ENCODE measurements at places on chromosomes 7 and 10. TPM values are rescaled to one million over a fixed set of nuclear protein-coding genes. Genes with fewer than 3 reads are reported as not detected.
A peak's percentile ranks its signal among the peaks of the same experiment; 100 is the strongest.

DNA sequence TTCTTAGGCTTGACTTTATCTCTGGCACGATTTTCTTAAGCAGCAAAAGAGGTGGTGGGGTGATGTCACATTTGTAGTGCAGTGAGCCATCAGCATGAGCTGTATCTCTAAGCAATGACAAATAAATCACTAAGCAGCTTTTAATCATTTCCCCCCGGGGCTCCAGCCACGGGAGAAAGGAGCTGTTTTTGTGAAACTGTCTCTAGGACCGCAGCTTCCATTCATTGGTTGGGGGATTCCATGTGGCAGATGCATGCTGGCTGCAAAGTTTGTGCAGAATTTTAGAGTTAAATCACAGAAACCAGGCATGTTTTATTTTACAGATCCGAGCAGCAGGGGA lies 464 bp downstream of the KIAA1217 start:
- peak overlapping the region; percentile 55 for H3K4me3 ChIP-seq
- H3K36me3 ChIP-seq, result no peaks in the 10 kb centered on the region
- H3K27me3 ChIP-seq, result peaks cover 44% of the 10 kb centered on the region
- H3K4me1 ChIP-seq, result peaks cover 24% of the 10 kb centered on the region
- no peak for DNase-seq

GRCh38 chr7:105723572-105723971 lies 142.3 kb upstream of the EFCAB10 start:
- no peak overlapping the region for H3K27ac ChIP-seq
- no peak overlapping the region for H3K4me3 ChIP-seq
- H3K4me1 ChIP-seq, result peaks cover 1% of the 10 kb centered on the region
- H3K36me3 ChIP-seq, result no peaks in the 10 kb centered on the region

Gene TDRD1
- 0.11 TPM for total RNA-seq

DNA sequence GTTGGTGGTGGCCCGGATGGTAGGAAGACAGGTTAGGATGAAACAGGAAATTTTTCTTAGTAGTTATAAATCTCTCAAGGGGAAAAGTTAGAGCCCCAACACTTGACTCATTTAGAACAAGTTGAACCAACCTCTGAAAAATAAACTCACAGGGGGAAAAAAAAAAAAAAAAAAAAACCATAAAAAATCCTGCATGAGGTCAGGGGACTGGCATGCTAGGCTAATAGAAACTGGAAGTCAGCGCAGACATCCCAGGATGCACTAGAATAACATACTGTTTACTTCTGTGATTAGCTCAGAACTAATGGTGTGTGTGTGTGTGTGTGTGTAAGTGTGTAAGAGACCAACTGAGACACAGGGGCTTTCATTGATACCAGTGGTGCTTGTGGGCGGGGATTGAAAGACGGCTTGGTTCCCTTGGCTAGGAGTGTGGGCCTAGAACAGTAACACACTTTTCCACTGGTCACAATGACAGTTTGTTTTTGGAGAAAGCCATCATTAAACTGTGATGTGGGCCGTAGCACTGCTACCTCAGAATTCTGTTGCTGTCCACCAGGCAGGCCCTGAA lies 491.6 kb upstream of the GALNT17 start:
- H3K36me3 ChIP-seq, result no peaks in the 10 kb centered on the region
- H3K4me1 ChIP-seq, result no peaks in the 10 kb centered on the region
- no peak for DNase-seq
- H3K27ac ChIP-seq, result no peak overlapping the region
- peaks cover 2% of the 10 kb centered on the region for H3K27me3 ChIP-seq
- no peak overlapping the region for H3K4me3 ChIP-seq

GRCh38 chr10:7969623-7970022 lies 84.9 kb upstream of the GATA3 start:
- peak overlapping the region; percentile 18 for H3K27ac ChIP-seq
- peaks cover 23% of the 10 kb centered on the region for H3K36me3 ChIP-seq
- DNase-seq, result no peak
- no peaks in the 10 kb centered on the region for H3K27me3 ChIP-seq
- H3K4me1 ChIP-seq, result peaks cover 10% of the 10 kb centered on the region

Gene FRG2B
- total RNA-seq, result not detected

Gene ADAMTS14
- total RNA-seq, result 0.39 TPM

GRCh38 chr7:159091480-159092475 lies 52.9 kb downstream of the VIPR2 start:
- no peaks in the 10 kb centered on the region for H3K27me3 ChIP-seq
- no peak overlapping the region for H3K27ac ChIP-seq

GRCh38 chr7:36506130-36506798 lies 116.6 kb downstream of the ANLN start:
- H3K4me3 ChIP-seq, result no peak overlapping the region
- no peak overlapping the region for H3K27ac ChIP-seq
- DNase-seq, result no peak
- no peaks in the 10 kb centered on the region for H3K36me3 ChIP-seq
- H3K27me3 ChIP-seq, result no peaks in the 10 kb centered on the region

DNA sequence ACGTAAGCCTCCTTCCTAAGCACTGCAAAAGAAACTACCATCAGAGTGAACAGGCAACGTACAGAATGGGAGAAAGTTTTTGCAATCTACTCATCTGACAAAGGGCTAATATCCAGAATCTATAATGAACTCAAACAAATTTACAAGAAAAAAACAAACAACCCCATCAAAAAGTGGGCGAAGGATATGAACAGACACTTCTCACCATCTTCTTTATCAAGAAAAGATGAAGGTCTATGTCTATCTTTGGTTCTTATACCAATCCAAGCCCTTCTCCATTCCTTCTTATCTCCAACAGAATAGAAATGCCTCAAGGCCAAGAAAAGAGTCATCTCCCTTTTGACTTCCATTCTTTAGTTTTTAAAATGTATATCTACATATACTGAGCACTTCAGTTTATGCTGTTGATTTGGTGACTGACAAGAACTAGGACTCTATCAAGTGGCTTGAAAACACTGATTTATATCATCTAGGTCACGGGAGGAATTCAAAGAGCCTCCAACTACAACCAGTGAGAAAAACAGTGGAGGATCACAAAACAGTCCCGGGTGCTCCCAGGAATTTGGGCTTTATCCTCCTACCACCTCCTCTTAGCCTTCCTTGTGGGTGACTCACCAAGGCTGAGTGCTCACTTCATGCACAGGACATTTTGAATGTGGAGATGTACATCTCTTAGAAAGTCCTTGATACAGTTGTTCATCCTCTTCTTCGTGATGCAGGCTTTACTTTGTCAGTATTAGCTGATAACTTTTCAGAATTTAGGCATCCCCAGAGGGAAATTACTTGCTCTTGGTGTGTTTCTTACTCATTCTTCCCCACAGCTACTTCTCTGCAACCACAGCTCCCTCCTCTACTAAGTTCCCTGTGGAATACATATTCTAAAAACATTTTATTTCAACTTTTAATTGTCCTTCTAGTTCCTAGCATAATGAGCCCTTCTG lies 15.4 kb downstream of the TAS2R41 start:
- no peak overlapping the region for H3K27ac ChIP-seq
- no peaks in the 10 kb centered on the region for H3K27me3 ChIP-seq
- no peak for DNase-seq
- no peaks in the 10 kb centered on the region for H3K36me3 ChIP-seq

Gene CALML3
- total RNA-seq, result not detected

DNA sequence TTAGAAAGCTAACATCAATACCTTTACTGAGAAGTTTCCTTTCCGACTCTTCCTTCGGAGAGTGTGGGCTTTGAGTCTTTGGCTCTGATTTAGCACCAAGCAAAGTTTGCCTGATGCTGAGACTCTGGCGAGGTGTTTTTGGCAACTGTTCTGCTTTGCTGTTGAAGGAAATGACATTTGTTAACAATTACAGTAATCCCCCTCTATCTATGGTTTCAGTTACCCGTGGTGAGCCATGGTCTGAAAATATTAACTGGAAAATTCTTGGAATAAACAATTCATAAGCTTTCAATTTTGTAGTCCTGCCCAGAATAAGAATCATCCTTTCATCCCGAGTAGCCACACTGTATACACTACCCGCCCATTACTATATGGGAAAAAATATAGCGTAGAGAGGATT lies 126.3 kb downstream of the ARHGAP21 start:
- H3K4me3 ChIP-seq, result no peak overlapping the region
- no peak overlapping the region for H3K27ac ChIP-seq
- no peak for DNase-seq
- peaks cover 15% of the 10 kb centered on the region for H3K4me1 ChIP-seq

DNA sequence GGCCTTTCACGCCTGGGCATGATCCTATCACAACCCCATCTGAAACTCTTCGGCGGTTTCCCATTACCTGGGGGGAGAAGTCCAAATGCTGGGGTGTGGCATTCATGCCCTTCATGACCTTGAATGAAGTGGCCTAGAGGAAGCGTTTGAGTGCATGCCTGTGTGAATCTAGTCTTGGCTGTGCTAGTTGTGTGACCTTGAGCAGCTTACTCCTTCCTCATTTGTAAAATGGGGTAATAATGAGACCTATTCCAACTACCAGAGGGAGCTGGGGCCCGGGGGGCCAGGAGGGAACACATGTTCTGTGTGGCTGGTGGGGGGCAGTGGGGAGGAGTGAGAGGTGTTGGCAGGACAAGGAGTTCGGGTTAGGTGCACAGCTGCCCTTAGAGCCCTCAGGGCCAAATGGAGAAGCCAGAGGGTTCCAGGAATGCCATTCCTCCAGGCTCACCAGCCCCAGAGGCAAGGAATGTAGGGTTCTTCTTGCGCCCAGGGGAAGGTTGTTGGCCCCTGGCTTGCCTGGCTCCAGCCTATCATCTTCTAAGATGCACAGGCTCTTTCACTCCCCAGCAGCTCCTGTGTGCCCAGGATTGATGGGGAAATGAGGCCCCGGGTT lies 21.3 kb upstream of the TBRG4 start:
- no peak overlapping the region for H3K27ac ChIP-seq
- DNase-seq, result no peak
- peaks cover 4% of the 10 kb centered on the region for H3K27me3 ChIP-seq
- H3K36me3 ChIP-seq, result no peaks in the 10 kb centered on the region
- H3K4me3 ChIP-seq, result no peak overlapping the region
- H3K4me1 ChIP-seq, result peaks cover 15% of the 10 kb centered on the region

DNA sequence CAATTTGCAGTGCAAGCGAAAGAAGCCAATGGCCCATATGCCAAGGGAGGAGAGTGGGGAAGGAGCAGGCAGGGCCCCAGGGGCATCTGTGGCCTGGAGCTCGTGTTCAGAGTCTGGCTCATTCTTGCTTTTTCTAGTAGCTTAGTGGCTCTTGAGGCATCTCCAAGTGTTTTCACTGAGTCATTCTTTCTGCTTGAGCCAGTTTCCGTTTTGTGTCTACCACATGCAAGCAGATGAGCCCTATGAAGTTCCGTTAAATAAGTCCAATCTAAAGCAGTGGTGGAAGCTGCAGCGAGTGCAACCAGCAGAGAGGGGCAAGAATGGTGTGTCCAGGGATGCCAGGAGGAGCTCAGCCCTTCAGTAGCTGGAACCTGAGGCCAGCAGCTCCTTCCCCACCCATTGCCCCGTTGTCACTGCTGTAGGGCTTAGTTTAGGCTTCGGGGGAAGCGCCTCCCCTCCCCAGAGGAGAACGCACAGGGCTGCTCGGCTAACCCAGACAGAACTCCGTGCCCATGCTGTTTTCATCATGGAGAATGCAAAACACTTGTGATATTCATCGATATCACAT lies 57.4 kb upstream of the EBF3 start:
- no peak overlapping the region for H3K4me3 ChIP-seq
- no peak overlapping the region for H3K27ac ChIP-seq
- no peaks in the 10 kb centered on the region for H3K36me3 ChIP-seq
- H3K4me1 ChIP-seq, result peaks cover 11% of the 10 kb centered on the region
- no peak for DNase-seq
- H3K27me3 ChIP-seq, result no peaks in the 10 kb centered on the region

DNA sequence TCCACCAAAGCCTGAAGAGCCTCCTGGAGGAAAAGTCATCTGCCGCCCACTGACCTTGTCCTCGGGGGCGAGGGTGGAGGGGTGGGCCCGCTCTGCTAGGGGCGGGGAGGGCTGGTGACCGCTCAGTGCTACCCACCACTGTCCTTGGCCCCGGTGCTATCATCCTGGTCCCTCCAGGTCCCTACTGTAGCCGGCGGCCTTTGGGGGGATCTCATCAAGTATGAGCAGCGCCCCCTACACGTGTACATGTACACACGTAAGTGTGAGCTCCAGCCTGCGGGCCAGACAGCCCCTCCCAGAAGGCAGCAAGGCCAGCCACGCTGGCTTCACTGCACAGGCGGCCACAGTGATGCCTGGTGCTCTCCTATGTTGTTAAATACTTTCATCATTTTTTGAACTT lies 19.6 kb downstream of the TTYH3 start:
- H3K4me1 ChIP-seq, result no peaks in the 10 kb centered on the region
- H3K36me3 ChIP-seq, result no peaks in the 10 kb centered on the region
- no peak overlapping the region for H3K4me3 ChIP-seq
- no peaks in the 10 kb centered on the region for H3K27me3 ChIP-seq

GRCh38 chr7:149214020-149214720 lies 18.8 kb downstream of the ZNF282 start:
- no peak overlapping the region for H3K4me3 ChIP-seq
- H3K4me1 ChIP-seq, result peaks cover 17% of the 10 kb centered on the region
- no peak for DNase-seq
- no peaks in the 10 kb centered on the region for H3K27me3 ChIP-seq
- H3K27ac ChIP-seq, result peak overlapping the region; percentile 60

- no peak for DNase-seq
- no peaks in the 10 kb centered on the region for H3K27me3 ChIP-seq
These were observed 18.1 kb downstream of the CCDC126 start for GRCh38 chr7:23615331-23615730.

DNA sequence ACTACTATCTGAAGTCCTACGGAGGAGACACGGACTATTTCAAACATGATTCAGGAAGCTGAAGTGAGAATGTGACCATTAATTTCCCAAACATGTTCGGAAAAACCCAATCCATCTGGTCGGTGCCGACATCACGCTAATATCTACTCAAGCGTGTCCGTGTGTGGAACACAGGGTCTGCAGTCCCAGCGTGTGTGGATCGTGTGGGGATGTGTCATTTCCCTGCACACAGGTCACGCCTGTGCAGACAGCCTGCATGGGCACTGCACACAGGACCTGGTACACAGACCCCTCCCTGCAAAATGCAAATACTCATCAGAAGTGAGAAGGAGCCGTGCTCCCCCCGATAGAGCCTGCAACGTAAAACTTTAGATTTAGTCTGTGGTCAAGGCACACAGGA lies 57.8 kb downstream of the CARD11 start:
- peaks cover 38% of the 10 kb centered on the region for H3K4me1 ChIP-seq
- no peak overlapping the region for H3K27ac ChIP-seq
- no peak for DNase-seq
- H3K4me3 ChIP-seq, result no peak overlapping the region
- peaks cover 66% of the 10 kb centered on the region for H3K36me3 ChIP-seq

GRCh38 chr7:132402751-132403245 lies 173.5 kb downstream of the PLXNA4 start:
- no peak overlapping the region for H3K27ac ChIP-seq
- no peaks in the 10 kb centered on the region for H3K4me1 ChIP-seq
- peaks cover 7% of the 10 kb centered on the region for H3K27me3 ChIP-seq
- no peaks in the 10 kb centered on the region for H3K36me3 ChIP-seq
- no peak overlapping the region for H3K4me3 ChIP-seq
- no peak for DNase-seq

Gene AKR1C4
- total RNA-seq, result not detected

Gene OR2F2
- not detected for total RNA-seq

Gene TRIL
- not detected for total RNA-seq

Measured in activated T-helper 2 cell treated with anti-CD3 and anti-CD28 coated beads, Interferon-gamma antibody, Interleukin-2, Interleukin-4, amounts not matched to agents 10 μg/mL and 5 μg/mL and 100 μg/mL, durations not matched to agents 14 hours and 24 hours and 36 hours (primary cell).